ENCODE measurements at places on chromosomes 16 and 17. TPM values are rescaled to one million over a fixed set of nuclear protein-coding genes. Genes with fewer than 3 reads are reported as not detected.

Gene ITPRIPL2
- 17.5 TPM for total RNA-seq

Gene CLEC19A
- not detected for total RNA-seq

Gene SPATA32
- not detected for total RNA-seq

Gene BCO1
- total RNA-seq: not detected

Gene PYY
- total RNA-seq: not detected

Gene CD300H
- not detected for total RNA-seq

Gene FOXF1
- total RNA-seq: 0.44 TPM

Gene PABPN1L
- total RNA-seq: not detected

Gene MYH11
- 89.0 TPM for total RNA-seq

Gene BCAR1
- total RNA-seq: 58.0 TPM

DNA sequence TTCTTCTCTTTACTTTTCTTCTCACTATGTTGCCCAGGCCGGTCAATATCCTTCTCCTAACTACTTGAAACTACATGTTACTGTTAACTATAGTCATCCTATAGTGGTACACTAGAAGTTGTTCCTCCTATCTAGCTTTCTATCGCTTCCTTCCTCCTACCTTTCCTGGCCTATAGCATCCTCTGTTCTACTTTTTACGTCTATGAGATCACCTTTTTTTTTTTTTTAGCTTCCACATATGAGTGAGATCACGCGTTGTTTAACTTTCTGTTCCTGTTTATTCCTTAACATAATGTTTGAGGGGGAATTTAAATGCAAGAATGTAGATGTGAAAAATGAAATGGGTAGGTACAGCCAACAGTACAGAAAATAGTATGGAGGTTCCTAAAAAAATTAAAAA is 30.5 kb upstream of the YPEL2 start:
- no peaks in the 10 kb centered on the region for H3K27me3 ChIP-seq
- no peak overlapping the region for H3K27ac ChIP-seq
- H3K4me1 ChIP-seq: no peaks in the 10 kb centered on the region
- no peak overlapping the region for H3K4me3 ChIP-seq
- no peaks in the 10 kb centered on the region for H3K36me3 ChIP-seq

DNA sequence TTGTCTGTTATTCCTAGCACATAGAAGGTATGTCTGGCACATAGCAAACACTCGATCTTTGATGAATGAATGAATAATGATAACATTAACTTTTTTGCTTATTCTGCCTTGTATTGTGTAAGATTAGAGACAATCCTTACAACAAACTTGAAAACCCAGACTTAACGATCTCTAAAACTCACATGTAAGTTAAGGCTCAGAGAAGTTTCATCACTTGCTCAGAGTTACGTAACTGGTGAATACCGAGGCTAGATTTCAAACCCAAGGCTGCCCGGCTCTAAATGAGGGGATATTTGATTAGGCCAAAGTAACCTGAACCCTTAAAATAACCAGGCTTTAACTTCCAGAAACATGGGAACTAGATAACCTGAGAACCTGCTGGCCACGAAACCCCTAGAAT is 22.3 kb downstream of the CAPNS2 start:
- no peak overlapping the region for H3K4me3 ChIP-seq
- DNase-seq: no peak
- no peaks in the 10 kb centered on the region for H3K36me3 ChIP-seq
- H3K27me3 ChIP-seq: no peaks in the 10 kb centered on the region
- H3K4me1 ChIP-seq: no peaks in the 10 kb centered on the region

GRCh38 chr17:29617125-29617480 is 5.6 kb downstream of the CORO6 start:
- H3K4me1 ChIP-seq: peaks cover 92% of the 10 kb centered on the region
- H3K36me3 ChIP-seq: no peaks in the 10 kb centered on the region
- H3K27me3 ChIP-seq: no peaks in the 10 kb centered on the region
- H3K4me3 ChIP-seq: peak overlapping the region; percentile 50
- peak; percentile 83 for DNase-seq

DNA sequence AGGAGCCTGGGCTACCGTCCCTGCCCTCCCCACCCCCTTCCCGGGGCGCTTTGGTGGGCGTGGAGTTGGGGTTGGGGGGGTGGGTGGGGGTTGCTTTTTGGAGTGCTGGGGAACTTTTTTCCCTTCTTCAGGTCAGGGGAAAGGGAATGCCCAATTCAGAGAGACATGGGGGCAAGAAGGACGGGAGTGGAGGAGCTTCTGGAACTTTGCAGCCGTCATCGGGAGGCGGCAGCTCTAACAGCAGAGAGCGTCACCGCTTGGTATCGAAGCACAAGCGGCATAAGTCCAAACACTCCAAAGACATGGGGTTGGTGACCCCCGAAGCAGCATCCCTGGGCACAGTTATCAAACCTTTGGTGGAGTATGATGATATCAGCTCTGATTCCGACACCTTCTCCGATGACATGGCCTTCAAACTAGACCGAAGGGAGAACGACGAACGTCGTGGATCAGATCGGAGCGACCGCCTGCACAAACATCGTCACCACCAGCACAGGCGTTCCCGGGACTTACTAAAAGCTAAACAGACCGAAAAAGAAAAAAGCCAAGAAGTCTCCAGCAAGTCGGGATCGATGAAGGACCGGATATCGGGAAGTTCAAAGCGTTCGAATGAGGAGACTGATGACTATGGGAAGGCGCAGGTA is 762 bp downstream of the CDK12 start:
- peak overlapping the region; percentile 84 for H3K4me3 ChIP-seq
- no peak for DNase-seq
- H3K27me3 ChIP-seq: no peaks in the 10 kb centered on the region
- H3K36me3 ChIP-seq: no peaks in the 10 kb centered on the region

- no peaks in the 10 kb centered on the region for H3K36me3 ChIP-seq
- DNase-seq: no peak
- H3K4me3 ChIP-seq: peak overlapping the region; percentile 64
- no peaks in the 10 kb centered on the region for H3K27me3 ChIP-seq
Measured at GRCh38 chr16:30902029-30902972, 5.9 kb downstream of the CTF1 start.

- H3K36me3 ChIP-seq: peaks cover 4% of the 10 kb centered on the region
- DNase-seq: no peak
- no peaks in the 10 kb centered on the region for H3K4me1 ChIP-seq
Measured at GRCh38 chr16:70735141-70735979, 49.5 kb upstream of the MTSS2 start.

- peaks cover 19% of the 10 kb centered on the region for H3K4me1 ChIP-seq
- DNase-seq: no peak
- H3K4me3 ChIP-seq: peak overlapping the region; percentile 69
- no peaks in the 10 kb centered on the region for H3K27me3 ChIP-seq
Measured at GRCh38 chr16:88533381-88533917, 36.8 kb upstream of the ZC3H18 start.

GRCh38 chr17:79627766-79628690 is 17.2 kb upstream of the RBFOX3 start:
- no peaks in the 10 kb centered on the region for H3K36me3 ChIP-seq
- H3K4me1 ChIP-seq: no peaks in the 10 kb centered on the region
- peak; percentile 36 for DNase-seq
- no peak overlapping the region for H3K27ac ChIP-seq

GRCh38 chr16:50081428-50082018 is 15.8 kb downstream of the HEATR3 start:
- no peak overlapping the region for H3K4me3 ChIP-seq
- H3K4me1 ChIP-seq: no peaks in the 10 kb centered on the region
- H3K36me3 ChIP-seq: peaks cover 67% of the 10 kb centered on the region
- no peaks in the 10 kb centered on the region for H3K27me3 ChIP-seq

- no peak for DNase-seq
- no peaks in the 10 kb centered on the region for H3K27me3 ChIP-seq
- H3K27ac ChIP-seq: peak overlapping the region; percentile 39
Measured at GRCh38 chr17:18966831-18967624, 15.1 kb downstream of the SLC5A10 start.

DNA sequence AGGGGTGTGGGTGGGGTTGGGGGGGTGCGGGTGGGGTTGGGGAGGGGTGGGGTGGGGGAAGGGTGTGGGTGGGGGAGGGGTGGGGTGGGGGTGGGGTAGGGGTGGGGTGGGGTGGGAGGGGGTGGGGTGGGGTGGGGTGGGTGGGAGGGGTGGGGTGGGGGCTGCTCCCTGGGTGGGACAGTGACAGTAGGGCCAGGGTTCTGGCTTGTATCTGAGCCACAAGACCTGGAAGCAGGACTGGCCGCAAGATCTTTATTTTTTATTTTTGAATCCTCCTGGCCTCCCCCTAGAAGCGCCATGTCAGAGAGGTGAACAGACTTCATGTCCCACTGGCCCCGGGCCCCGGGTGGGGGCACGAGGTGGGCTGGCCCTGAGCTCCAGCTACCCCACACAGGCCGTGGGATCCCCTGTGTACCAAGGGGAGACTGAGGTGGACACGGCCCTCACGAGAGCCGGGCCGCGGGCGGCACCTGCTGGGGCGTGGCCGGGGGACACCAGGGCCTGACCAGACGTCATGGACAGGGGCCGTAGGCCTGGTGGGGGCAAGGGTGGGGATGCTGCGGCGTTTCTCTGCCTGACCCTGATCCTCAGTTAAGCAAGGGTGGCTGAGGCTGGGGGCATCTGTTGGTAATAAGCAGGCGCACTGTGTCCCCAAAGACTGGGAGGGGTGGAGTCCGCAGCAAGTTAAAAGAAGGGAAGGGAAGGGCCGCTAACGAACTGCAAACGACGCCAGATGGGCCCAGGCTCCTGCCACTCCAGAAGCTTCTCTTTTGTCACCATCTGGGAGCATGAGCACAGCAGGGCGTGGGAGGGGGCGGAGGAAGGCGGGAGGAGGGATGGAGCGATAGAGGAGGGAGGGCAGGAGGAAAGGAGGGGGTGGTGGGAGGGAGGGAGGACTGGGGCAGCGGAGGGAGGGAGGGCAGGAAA is 22.3 kb upstream of the PABPN1L start:
- peaks cover 6% of the 10 kb centered on the region for H3K36me3 ChIP-seq
- H3K4me3 ChIP-seq: no peak overlapping the region
- H3K4me1 ChIP-seq: peaks cover 31% of the 10 kb centered on the region

DNA sequence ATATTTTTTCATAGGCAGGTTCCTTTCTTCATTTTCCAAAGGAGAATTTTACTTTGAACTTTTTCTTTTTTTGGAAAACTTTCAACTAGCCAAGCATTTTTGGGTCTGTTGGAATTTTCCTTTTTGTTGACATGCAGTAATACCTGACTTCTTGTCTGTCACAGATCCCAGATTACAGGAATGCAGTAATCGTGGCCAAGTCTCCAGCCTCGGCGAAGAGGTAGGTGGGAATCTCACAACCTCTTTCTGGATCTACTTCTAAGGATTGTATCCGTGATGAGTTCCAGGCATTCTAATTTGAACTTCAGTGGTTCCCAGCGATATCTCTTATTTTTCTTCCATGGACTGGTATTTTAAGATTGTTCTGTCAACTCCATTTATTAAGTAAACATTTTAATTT is 31.7 kb downstream of the PRPSAP2 start:
- peaks cover 35% of the 10 kb centered on the region for H3K36me3 ChIP-seq
- H3K27ac ChIP-seq: no peak overlapping the region
- H3K27me3 ChIP-seq: no peaks in the 10 kb centered on the region
- no peaks in the 10 kb centered on the region for H3K4me1 ChIP-seq
- DNase-seq: no peak
- H3K4me3 ChIP-seq: no peak overlapping the region

DNA sequence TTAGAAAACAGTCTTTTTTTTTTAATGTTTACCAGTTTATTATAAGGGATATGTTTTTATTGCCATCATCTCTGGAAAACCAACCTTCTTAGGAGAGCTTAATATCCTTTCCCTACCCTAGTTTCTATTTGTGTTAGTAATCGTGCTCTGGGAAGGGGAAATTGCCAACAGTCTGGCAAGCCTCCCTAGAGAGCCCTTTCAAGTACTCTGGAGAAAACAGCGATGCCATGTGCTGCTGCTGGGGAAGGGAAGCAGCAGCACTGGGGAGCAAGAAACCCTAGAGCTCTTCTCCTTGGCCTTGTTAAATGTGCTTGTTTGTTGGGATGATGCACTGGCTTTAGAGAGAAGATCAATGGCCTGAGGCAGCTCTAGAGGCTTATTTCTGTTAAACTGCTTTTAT is 10.3 kb downstream of the RETREG3 start:
- H3K4me3 ChIP-seq: no peak overlapping the region
- peaks cover 4% of the 10 kb centered on the region for H3K36me3 ChIP-seq
- H3K27ac ChIP-seq: no peak overlapping the region
- no peaks in the 10 kb centered on the region for H3K4me1 ChIP-seq
- no peak for DNase-seq

GRCh38 chr17:58112970-58113631 is 29.9 kb downstream of the DYNLL2 start:
- no peaks in the 10 kb centered on the region for H3K4me1 ChIP-seq
- H3K4me3 ChIP-seq: no peak overlapping the region
- H3K27ac ChIP-seq: no peak overlapping the region
- H3K27me3 ChIP-seq: no peaks in the 10 kb centered on the region
- DNase-seq: peak; percentile 83
- no peaks in the 10 kb centered on the region for H3K36me3 ChIP-seq

DNA sequence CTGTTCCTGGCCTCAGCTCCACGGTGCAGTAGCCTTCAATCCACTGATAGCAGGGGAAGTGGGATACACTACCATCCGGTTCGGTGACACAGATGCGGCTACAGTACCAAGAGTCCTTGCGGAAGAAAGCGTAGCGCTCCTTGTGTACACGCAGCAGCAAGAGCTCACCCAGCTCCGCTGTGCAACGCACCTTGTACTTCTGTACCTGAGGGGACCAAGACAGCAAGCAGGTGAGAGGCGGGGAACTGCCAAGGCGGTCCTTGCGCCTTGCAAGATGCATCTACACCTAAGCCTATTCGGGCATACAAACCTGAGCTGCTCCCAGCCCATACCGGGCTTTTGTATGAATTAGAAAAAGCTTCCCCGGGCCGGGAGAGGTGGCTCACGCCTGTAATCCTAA is 1.5 kb downstream of the ALOXE3 start:
- H3K4me3 ChIP-seq: no peak overlapping the region
- H3K4me1 ChIP-seq: no peaks in the 10 kb centered on the region
- DNase-seq: no peak
- H3K27ac ChIP-seq: no peak overlapping the region
- no peaks in the 10 kb centered on the region for H3K36me3 ChIP-seq
- H3K27me3 ChIP-seq: no peaks in the 10 kb centered on the region

- no peak overlapping the region for H3K27ac ChIP-seq
- H3K4me3 ChIP-seq: no peak overlapping the region
- H3K4me1 ChIP-seq: no peaks in the 10 kb centered on the region
Measured at GRCh38 chr17:80354336-80354735, 60.6 kb upstream of the ENDOV start.

- no peak overlapping the region for H3K27ac ChIP-seq
- no peaks in the 10 kb centered on the region for H3K4me1 ChIP-seq
- peak; percentile 70 for DNase-seq
- H3K27me3 ChIP-seq: peaks cover 4% of the 10 kb centered on the region
Measured at GRCh38 chr17:60036796-60037677, 41.7 kb downstream of the HEATR6 start.

GRCh38 chr17:75079023-75079373 is 8.8 kb upstream of the SLC16A5 start:
- H3K4me3 ChIP-seq: no peak overlapping the region
- no peaks in the 10 kb centered on the region for H3K4me1 ChIP-seq
- no peak for DNase-seq
- H3K27me3 ChIP-seq: no peaks in the 10 kb centered on the region
- H3K27ac ChIP-seq: peak overlapping the region; percentile 83
- H3K36me3 ChIP-seq: no peaks in the 10 kb centered on the region
